Activated T-helper 2 cell treated with anti-CD3 and anti-CD28 coated beads, Interferon-gamma antibody, Interleukin-2, Interleukin-4, amounts not matched to agents 10 μg/mL and 5 μg/mL and 100 μg/mL, durations not matched to agents 14 hours and 24 hours and 36 hours (primary cell): ENCODE measurements at places on chromosomes 2 and 18. TPM values are rescaled to one million over a fixed set of nuclear protein-coding genes. Genes with fewer than 3 reads are reported as not detected.

DNA sequence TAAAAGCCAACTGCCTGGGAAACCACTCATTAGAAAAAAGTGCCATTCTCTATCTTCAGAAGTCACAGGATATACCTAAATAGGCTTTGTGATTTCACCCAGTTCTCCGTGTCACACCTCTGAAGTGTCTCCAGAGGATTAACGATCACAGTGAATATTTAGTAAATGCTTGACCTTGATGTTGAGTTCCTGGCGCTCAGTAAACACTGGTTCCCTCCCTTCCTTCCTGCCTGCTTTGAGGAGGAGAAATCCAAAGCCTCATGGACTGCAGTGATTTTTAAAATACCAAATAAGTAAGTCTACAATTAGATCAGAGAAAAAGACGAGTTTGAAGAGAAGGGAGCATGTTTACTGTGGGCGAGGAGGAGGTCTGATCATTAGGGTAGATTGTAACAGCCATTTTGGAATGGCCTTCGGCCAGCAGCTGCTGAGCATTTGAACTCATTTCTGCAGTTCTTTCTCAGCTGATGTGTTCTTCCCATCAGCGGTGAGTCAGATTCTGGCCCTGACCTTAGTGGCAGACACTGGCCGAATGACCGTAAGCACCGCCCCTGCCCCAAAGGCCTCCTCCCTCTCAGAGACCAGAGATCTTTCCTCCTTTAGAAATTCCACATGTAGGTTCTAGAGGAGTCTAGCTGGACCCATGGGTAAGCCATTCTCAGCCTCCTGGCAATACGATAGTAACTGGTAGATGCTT is 62.1 kb upstream of the SLC16A14 start:
- no peaks in the 10 kb centered on the region for H3K36me3 ChIP-seq
- peaks cover 9% of the 10 kb centered on the region for H3K27me3 ChIP-seq
- H3K4me3 ChIP-seq, result no peak overlapping the region
- H3K4me1 ChIP-seq, result peaks cover 4% of the 10 kb centered on the region
- H3K27ac ChIP-seq, result no peak overlapping the region
- DNase-seq, result no peak

GRCh38 chr2:74026687-74027241 is 42.1 kb downstream of the TET3 start:
- H3K27ac ChIP-seq, result peak overlapping the region; percentile 63
- H3K4me3 ChIP-seq, result peak overlapping the region; percentile 49
- peaks cover 20% of the 10 kb centered on the region for H3K36me3 ChIP-seq
- DNase-seq, result no peak
- no peaks in the 10 kb centered on the region for H3K27me3 ChIP-seq
- peaks cover 53% of the 10 kb centered on the region for H3K4me1 ChIP-seq

DNA sequence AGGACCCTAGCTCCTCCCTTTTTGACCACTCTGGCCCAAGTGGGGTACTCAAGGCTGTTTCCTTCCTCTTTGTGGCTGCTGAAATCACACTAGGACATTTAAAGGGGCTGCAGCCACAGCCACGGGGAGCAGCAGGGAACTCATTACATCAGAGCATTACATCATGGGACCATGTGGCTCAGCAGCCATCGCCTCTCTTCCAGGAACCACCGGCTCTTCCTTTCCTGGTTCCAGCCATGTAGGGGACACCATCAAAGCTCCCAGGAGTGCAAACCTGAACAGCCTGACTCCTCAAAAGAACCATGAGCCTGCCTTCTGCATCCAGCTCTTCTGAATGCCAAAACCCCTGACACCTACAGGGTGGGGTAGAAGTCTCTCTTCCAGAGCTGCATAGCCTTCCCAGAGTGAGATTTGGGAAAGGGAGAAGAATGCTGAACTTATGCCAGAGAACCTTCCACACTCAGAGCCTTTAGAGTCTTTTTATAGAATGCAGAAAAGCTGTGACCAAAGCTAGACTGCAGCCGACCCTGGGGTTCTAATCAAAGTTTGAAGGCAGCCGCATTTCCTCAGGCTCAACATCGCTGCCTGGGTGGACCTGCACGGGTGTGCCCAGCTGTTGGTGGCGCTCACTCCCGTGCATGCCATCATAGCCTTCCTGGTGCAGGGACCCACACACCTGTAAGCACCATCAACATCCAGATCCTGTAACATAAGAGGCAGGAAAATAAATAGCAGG is 121.7 kb downstream of the KLHL29 start:
- H3K36me3 ChIP-seq, result no peaks in the 10 kb centered on the region
- H3K27me3 ChIP-seq, result peaks cover 1% of the 10 kb centered on the region
- no peak for DNase-seq
- no peak overlapping the region for H3K4me3 ChIP-seq
- peaks cover 11% of the 10 kb centered on the region for H3K4me1 ChIP-seq

GRCh38 chr2:172865422-172865821 is 129.8 kb downstream of the RAPGEF4 start:
- no peak for DNase-seq
- no peak overlapping the region for H3K27ac ChIP-seq
- H3K4me1 ChIP-seq, result no peaks in the 10 kb centered on the region
- H3K36me3 ChIP-seq, result no peaks in the 10 kb centered on the region
- no peak overlapping the region for H3K4me3 ChIP-seq
- H3K27me3 ChIP-seq, result peaks cover 16% of the 10 kb centered on the region

- peaks cover 18% of the 10 kb centered on the region for H3K36me3 ChIP-seq
- no peaks in the 10 kb centered on the region for H3K27me3 ChIP-seq
- peaks cover 47% of the 10 kb centered on the region for H3K4me1 ChIP-seq
- H3K27ac ChIP-seq, result no peak overlapping the region
- DNase-seq, result no peak
Measured at GRCh38 chr18:77138270-77138669, 5.7 kb upstream of the MBP start.

Gene CHST10
- total RNA-seq, result 6.8 and 10.5 TPM in 2 replicates

Gene ANKRD62
- total RNA-seq, result not detected in 2 replicates

- peaks cover 69% of the 10 kb centered on the region for H3K4me1 ChIP-seq
- H3K4me3 ChIP-seq, result peak overlapping the region; percentile 83
- no peak for DNase-seq
- peaks cover 4% of the 10 kb centered on the region for H3K36me3 ChIP-seq
- peak overlapping the region; percentile 99 for H3K27ac ChIP-seq
- no peaks in the 10 kb centered on the region for H3K27me3 ChIP-seq
Measured at GRCh38 chr2:29013057-29013780, 32.1 kb downstream of the TOGARAM2 start.
